ENCODE measurements at places on chromosomes 12 and 14.

- DNase-seq = no peak
Measured at GRCh38 chr12:124821252-124822200, 42.1 kb downstream of the SCARB1 start.

DNA sequence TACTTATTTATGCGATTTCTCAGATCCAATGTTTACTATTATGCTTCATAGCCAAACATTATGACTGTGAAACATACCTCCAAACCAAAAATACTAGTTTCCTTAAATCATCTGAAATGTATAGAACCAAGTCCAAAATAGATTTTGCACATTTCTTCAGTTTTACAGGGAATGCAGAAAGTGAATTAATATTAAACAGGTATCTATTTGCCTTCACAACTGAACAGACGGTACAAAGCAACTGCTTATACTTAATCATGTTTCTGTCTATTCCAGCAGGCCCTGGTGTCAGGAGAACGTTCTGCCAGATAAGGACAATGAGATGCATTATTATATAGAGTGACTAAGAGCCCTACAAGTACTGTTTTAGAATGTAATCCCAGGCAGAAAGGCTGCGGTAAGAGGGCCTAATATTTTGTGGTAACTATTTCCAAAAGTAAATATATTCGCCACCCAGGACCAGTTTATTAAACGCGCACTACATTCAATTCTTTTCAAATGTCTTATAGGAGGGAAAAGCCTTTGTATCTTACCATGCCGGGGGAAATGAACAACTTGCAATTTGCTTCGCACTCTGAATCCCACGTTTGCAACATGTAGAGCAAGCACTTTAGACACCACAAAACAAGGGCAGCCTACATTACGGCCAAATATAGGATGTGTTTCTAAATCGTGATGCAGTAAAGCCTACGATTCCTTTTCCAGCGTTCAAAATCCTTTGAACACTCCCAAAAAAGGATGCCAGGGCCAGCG is 1.5 kb downstream of the CORO1C start:
- DNase-seq = no peak

DNA sequence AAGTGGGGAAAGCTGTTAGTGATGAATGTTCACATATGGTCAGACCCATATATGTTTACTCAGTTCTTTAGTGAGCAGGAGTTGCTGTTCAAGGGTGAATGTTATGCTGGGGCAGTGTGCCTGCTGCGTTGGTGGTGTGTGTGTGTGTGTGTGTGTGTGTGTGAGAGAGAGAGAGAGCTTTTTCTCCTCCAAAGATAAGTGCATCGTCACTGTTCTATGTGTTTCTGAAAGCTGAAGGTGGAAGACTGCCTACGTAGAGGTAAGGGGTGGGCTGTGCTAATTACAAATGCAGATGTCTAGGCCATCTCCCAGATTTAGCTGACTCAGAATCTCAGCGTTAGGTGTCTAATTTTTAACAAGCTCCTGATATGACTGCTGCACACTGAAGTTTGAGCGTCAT is 10.5 kb downstream of the GABARAPL1 start:
- DNase-seq = no peak

DNA sequence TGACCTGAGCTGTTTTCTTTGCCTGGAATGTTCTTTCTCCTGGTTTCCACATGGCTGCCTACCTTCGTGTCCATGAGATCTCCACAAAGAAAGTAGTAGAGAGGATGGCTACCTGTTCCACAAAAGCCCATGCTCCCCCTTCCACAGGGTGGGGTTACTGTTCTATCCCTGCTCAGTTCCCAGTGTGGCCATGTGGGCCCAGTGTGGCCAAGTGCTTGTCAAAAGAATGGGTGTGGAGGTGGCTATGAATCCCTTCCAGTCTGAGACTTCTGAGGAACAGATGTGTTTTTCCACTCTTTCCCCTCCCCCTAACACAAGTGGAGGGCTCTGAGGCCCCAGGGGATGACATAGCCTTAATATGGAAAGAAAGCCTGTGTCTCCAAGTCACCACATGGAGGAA is 26.2 kb upstream of the HSP90B1 start:
- DNase-seq = no peak

DNA sequence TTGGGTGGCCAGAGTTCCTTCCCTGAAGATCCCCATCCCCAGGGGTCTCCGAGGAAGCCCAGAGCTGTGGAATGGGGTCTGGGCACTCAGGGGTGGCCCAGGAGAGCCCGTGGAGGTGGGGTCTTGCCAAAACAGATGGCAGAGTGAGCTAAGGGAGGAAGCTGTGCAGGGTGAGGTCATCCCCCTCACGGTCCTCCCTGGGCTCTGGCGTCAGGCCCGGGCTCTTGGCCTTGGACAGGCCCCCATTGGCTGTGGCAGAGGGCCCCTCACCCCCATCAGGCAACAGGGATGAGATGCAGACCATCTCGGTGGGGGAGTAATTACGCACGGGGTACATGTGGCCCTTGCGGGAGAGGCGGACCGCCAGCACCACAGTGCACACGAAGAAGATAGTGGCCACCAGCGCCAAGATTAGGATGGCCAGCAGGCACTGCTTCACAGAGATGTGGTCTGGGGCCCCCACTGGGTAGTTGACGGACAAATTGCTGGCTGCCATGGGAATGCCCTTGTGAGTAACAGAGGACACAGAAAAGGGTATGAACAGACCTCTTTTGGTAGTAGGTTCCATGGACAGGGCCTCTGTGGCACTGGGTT is 10.7 kb downstream of the SELPLG start:
- no peak for DNase-seq

- no peak for DNase-seq
Measured at GRCh38 chr14:36442824-36443241, 77.2 kb downstream of the NKX2-1 start.

GRCh38 chr12:14892726-14893505 is 7.3 kb upstream of the MGP start:
- no peak for DNase-seq

DNA sequence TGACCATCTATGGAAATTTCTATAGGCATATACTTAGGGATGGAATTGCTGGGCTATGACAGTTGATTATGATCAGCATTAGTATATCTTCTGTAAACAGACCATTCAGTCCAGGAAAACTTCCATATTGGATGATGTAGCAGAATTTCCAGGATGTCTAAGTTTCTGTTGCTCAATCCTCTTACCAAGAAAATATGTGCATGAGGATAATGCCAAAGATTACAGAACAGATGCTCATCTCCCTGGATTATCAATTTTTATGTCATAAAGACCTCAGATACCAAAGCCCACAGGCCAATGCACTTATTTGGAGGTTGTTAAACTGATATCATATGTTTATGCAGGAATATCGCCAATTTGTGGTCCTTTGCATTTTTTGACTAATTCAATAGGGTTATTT is 354.4 kb upstream of the FLRT2 start:
- DNase-seq = no peak

DNA sequence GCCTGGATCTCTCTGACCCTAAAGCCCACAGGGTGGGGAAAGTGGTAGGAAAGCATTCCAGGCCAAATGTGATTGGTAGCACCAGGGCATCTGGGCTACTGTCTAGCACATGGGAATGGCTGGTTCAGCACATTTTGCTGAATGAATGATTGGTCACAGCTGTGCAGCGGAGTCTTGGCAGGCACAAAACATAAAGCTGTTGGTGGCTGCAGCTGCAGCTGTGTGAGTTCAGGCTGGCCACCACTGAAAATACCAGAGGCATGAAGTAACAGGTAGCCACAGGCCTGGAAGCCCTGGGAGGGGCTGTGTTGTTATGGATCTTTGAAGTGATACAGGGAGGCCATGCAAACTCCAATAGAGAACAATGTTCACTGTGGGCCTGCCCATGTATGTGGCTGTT is 72.7 kb downstream of the MYRFL start:
- DNase-seq = no peak

DNA sequence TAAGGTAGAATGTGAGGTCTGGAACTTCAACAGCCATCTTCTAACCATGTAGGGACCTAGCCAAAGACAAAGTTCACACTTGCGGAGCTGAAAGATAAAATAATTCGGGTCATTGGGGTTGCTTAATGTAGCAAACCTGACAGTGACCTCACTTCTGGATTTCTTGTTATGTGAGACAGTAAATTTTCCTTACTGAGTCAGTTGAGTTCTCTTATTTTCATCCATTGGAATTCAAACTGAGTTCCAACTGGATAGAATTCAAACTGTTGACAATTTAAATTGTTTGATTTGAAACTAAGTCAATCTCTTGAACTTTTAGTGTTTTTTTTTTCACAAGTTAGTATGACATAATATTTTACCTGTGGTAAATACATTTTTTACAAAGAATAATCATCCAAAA is 406.5 kb downstream of the ADAMTS20 start:
- no peak for DNase-seq

DNA sequence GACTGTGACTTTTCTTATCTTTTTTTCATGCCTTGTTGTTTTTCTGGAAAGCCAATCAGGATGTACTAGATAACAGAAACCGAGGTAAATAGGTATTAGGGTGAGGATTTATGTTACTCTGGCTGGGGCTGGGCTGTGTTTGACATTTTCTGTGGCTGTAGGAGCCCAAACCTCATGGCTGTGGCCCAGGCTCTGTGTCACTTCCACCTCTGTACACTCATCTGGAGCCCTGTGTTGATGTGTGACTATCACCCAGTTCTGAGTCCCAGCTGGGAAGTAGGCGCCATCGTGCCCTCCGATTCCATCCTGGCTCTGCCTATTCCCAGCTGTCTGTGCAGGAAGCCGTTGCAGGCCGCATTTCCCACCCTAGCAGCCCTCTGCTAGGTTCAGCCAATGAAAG is 1.6 kb upstream of the HHIPL1 start:
- DNase-seq = no peak

DNA sequence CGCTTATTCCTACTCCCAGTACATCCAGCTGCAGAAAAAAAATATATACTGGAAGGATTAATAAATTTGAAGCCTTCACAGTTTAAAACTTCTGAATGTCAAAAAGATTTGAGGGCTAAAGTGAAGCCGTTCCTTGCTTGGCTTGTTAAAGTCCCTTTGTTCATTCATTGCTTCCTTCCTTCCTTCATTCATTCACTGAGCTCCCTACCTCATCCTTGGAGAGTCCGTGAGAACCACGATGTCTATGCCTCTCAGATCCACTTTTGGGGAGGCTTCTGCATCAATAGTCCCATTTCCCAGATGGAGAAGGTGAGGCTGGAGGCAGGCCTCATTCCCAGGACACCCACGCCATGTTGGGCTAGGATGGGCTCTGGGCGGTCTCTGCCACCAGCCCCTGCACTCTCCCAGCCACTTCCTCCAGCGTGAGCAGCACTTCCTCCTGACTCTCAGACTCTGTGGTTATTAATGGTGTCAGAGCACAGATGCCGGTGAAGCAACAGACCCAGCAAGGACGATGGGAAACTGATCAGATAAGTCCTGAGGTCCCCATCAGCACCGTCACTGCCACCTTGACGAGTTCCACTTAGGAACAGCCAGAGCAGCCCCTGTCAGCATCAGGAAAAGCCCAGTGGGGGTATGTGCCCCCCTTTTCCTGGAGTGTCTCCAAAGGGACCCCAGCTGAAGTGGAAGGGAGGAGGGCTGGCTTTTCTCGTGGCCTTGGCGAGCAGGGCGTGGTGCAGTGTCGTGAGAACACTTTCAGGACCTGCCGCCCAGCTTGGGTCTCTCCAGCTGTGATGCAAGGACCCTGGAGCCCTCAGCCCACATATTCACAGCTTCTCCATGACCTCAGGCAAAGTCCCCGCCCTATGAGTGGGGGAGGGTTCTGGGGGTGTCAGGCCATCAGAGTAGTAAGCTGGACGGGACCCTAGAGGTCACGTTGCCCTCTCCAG is 21.2 kb downstream of the ASB2 start:
- DNase-seq = no peak

- DNase-seq = no peak
Measured at GRCh38 chr12:80766897-80767296, 50.2 kb downstream of the MYF5 start.

- no peak for DNase-seq
Measured at GRCh38 chr12:34397591-34398365, 375.5 kb downstream of the ALG10 start.

- no peak for DNase-seq
Measured at GRCh38 chr12:88371416-88372183, 208.7 kb downstream of the KITLG start.

DNA sequence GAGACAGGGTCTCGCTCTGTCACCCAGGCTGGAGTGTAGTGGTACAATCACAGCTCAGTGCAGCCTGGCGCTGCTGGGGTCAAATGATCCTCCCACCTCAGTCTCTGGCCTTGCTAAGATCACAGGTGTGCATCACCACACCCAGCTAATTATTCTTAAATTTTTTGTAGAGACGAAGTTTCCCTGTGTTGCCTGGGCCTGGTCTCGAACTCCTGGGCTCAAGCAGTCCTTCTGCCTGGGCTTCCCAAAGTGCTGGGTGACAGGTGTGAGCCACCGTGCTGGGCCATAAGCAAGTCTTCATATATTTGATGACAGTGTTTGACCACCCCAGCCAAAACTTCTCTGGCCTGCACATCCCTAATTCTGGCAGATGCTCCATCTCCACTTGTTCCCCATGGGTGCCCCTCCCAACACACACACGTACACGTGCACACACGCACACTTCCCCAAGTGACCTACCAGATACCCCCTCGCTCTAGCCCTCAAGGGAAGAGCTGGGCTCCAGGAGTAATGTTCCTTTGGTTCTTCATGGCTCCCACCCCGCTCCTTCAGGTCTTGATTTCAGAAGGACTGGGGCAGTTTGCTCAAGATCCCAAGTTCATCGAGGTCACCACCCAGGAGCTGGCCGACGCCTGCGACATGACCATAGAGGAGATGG is 104.3 kb upstream of the FKBP4 start:
- DNase-seq = no peak

GRCh38 chr12:132593938-132594358 is 16.4 kb downstream of the LRCOL1 start:
- no peak for DNase-seq

DNA sequence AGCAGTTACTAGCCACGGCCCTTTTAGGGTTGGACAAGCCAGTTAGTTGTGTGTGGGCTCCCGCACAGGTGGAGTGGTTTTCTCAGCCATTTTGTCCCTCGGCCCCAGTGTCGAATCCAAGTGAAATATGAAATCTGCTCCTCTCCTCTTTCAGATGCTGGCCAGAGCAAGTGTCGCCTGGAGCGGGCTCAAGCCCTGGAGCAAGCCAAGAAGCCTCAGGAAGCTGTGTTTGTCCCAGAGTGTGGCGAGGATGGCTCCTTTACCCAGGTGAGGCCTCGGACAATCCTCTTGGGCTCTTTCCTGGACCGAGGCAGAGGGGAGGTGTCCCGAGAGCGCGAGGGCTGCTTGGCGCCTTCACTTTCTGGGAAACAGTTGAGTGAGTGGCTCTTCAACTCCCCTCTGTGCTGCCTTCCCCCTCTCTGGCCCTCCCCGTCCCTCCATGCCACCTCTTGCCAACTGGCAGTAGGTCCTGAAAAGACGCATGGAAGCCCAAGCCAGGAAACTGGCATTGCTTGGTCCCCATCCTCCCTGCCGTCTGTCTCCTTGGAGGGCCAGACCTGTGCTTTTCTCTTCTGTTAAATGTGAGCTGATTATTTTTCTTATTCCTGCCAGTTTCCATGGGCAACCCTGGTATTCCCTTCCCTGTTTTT is 74.2 kb downstream of the SMOC1 start:
- no peak for DNase-seq

- no peak for DNase-seq
Measured at GRCh38 chr14:57480051-57480450, 13.6 kb downstream of the CCDC198 start.

- DNase-seq = no peak
Measured at GRCh38 chr14:104307246-104307626, 168.8 kb downstream of the KIF26A start.

GRCh38 chr14:57549765-57550420 is 56.2 kb upstream of the CCDC198 start:
- no peak for DNase-seq

- DNase-seq = no peak
Measured at GRCh38 chr12:123045678-123046077, 65.2 kb downstream of the ARL6IP4 start.

- DNase-seq = no peak
Measured at GRCh38 chr12:119480551-119480950, 113.0 kb upstream of the TMEM233 start.

GRCh38 chr12:45284096-45284901 is 68.4 kb downstream of the ANO6 start:
- DNase-seq = no peak
